ENCODE measurements at places on chromosomes 12 and 14. TPM values are rescaled to one million over a fixed set of nuclear protein-coding genes. Genes with fewer than 3 reads are reported as not detected.

GPR162 gene
- 9.8 TPM for polyA plus RNA-seq

SLC24A4 gene
- 0.32 TPM for polyA plus RNA-seq

TAC3 gene
- polyA plus RNA-seq, result not detected

HOXC12 gene
- not detected for polyA plus RNA-seq

STX2 gene
- 10.1 TPM for polyA plus RNA-seq

C1S gene
- polyA plus RNA-seq, result 81.2 TPM

SIX4 gene
- polyA plus RNA-seq, result 0.75 TPM

CAPS2 gene
- polyA plus RNA-seq, result 5.9 TPM

ZDHHC22 gene
- not detected for polyA plus RNA-seq

GRCh38 chr12:29167988-29168387, 18.9 kb downstream of the FAR2 start:
- no peak overlapping the region for H3K4me3 ChIP-seq
- no peaks in the 10 kb centered on the region for H3K4me1 ChIP-seq
- H3K36me3 ChIP-seq, result no peaks in the 10 kb centered on the region
- DNase-seq, result no peak
- H3K27me3 ChIP-seq, result no peaks in the 10 kb centered on the region

- no peak for DNase-seq
- H3K36me3 ChIP-seq, result no peaks in the 10 kb centered on the region
- no peaks in the 10 kb centered on the region for H3K4me1 ChIP-seq
These were observed 17.1 kb upstream of the BICD1 start for GRCh38 chr12:32089586-32089985.

DNA sequence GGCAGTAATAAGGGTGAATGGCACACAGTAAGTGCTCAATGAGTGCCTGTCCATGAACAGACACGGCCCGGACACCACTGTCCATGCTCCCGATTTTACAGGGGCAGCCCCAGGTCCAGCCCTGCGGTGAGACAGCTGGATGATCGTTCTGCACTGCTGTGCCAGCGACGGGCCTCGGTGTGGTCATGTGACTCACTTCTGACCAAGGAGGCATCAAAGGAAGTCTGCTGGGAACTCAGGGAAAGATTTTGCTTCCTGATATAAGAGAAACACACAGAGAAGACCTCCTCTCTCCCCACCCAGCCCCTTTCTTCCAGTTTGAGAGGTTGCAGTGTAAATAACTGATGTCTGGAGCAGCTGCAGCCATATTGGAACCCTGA, 126.6 kb downstream of the SCARB1 start:
- no peaks in the 10 kb centered on the region for H3K4me1 ChIP-seq
- H3K27me3 ChIP-seq, result no peaks in the 10 kb centered on the region
- no peak for DNase-seq
- no peak overlapping the region for H3K27ac ChIP-seq

DNA sequence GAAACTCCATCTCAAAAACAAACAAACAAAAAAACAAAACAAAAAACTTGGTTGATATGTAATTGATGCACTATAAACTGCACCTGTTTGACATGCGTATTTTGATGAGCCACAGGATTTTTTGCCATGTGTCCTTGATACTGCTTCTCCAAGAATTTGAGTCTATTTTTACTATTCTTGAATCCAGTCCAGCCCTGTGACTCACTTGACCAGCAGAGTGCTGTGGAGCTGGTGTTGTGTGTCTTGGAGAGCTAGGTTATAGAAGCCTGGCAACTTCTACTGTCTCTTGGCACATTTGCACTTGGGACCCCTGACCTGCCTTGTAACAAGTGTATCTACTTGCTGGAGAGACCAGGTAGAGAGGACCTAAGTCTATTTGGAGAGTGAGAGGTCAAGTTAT, 52.0 kb downstream of the KLRG1 start:
- H3K27me3 ChIP-seq, result no peaks in the 10 kb centered on the region
- no peak for DNase-seq
- H3K27ac ChIP-seq, result no peak overlapping the region
- H3K36me3 ChIP-seq, result no peaks in the 10 kb centered on the region
- H3K4me1 ChIP-seq, result no peaks in the 10 kb centered on the region

DNA sequence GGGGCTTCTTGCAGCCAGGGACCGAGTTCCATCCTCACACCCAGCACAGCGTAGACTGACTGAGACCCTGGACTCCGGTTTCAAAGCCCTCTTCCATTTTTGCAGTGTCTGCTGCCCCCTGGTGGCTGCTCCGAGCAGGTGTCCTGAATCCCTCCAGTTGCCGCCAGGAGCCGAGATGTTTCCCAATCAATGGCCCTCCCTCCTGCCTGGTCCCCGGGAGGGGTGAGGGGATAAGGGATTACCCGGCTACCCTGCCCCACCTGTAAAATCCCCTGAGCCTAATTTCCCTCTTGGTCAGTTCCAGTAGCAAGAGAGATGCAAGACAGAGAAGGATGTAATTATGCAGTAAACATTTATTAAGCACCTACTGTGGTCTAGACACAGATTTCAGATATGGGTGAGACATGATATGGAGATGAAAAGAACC, 55.0 kb downstream of the PHETA1 start:
- no peak overlapping the region for H3K4me3 ChIP-seq
- no peaks in the 10 kb centered on the region for H3K36me3 ChIP-seq
- DNase-seq, result peak; percentile 84
- H3K27me3 ChIP-seq, result no peaks in the 10 kb centered on the region
- no peak overlapping the region for H3K27ac ChIP-seq
- no peaks in the 10 kb centered on the region for H3K4me1 ChIP-seq

- H3K4me3 ChIP-seq, result peak overlapping the region; percentile 88
- peaks cover 12% of the 10 kb centered on the region for H3K36me3 ChIP-seq
- DNase-seq, result peak; percentile 92
- no peaks in the 10 kb centered on the region for H3K27me3 ChIP-seq
These were observed 5.9 kb upstream of the BAZ2A start for GRCh38 chr12:56635806-56636674.

GRCh38 chr14:59265808-59266207, 77.3 kb downstream of the DAAM1 start:
- peaks cover 21% of the 10 kb centered on the region for H3K36me3 ChIP-seq
- no peak overlapping the region for H3K27ac ChIP-seq

GRCh38 chr14:101182476-101182875, 279.0 kb upstream of the RTL1 start:
- H3K36me3 ChIP-seq, result no peaks in the 10 kb centered on the region
- H3K4me1 ChIP-seq, result no peaks in the 10 kb centered on the region

- no peak overlapping the region for H3K4me3 ChIP-seq
- H3K4me1 ChIP-seq, result peaks cover 14% of the 10 kb centered on the region
- no peak overlapping the region for H3K27ac ChIP-seq
These were observed 5.5 kb upstream of the KRT8 start for GRCh38 chr12:52910248-52910883.

DNA sequence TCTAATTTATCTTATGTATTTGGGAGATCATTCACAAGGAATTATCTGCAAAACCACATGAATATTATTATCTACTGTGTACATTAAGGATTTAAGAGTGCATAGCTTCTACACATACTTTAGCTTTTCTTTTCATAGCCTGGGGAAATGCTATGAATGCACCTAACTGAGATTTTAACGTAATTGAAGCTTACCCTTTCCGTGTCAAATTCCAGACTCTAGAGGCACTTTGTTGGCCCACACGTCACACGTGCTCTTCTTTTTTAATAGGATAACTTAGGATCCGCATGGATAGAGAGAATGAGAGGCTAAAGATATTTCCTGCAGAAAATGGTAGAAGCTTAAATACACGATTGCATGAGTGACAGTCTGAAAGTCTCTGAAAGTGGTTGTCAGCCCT, 481.1 kb downstream of the PCNX1 start:
- no peaks in the 10 kb centered on the region for H3K27me3 ChIP-seq
- H3K4me3 ChIP-seq, result no peak overlapping the region
- no peak overlapping the region for H3K27ac ChIP-seq
- DNase-seq, result no peak

GRCh38 chr14:34843011-34843554, 32.1 kb downstream of the BAZ1A start:
- H3K4me1 ChIP-seq, result no peaks in the 10 kb centered on the region
- no peak overlapping the region for H3K4me3 ChIP-seq
- no peak for DNase-seq
- no peaks in the 10 kb centered on the region for H3K36me3 ChIP-seq
- no peaks in the 10 kb centered on the region for H3K27me3 ChIP-seq

DNA sequence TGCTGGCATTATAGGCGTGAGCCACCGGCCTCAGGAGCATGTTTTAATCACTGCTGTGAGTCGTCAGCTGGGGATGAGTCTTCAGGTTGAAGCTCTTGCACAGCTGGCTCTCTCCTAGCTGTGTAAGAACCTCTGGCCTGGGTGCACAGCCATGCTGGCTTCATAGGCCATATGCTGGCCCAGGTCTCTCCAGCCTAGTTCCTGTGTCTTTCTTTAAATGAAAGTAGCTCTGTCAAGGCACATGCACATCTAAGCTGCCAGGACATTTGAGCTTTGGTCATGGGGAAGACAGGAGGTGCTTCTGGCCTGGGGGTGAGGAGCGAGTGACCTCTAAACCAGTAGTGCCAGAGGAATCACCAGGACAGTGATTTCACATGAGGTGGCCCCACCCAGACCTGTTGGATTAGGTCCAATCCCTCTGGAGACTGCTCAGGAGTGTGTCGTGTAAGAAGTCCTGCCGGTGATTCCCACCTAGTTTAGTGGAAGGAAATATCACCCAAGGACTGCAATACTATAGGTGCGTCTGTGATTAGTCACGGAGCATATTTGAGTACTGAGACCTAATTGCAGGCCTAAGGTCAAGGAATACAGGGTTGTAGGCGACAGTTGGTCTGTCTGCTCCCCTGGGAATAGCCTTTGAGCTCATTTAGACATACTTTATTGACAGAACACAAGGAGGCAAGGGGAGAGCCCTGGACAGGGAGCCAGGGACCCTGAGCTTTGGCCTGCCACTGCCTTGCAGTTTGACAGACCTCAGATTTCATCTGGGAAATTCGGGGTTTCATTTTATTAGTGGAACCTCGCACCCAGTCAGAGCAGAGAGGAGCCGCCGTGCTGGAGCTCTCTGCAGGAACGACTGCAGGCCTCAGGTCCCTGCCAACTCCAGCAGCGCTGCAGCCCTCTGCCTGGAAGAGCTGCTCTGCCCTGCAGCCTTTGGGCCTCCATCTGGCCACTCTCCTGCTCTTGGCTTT, 67.0 kb downstream of the ANKRD9 start:
- H3K27me3 ChIP-seq, result no peaks in the 10 kb centered on the region
- DNase-seq, result no peak
- no peaks in the 10 kb centered on the region for H3K4me1 ChIP-seq
- no peak overlapping the region for H3K4me3 ChIP-seq
- no peak overlapping the region for H3K27ac ChIP-seq
- H3K36me3 ChIP-seq, result peaks cover 32% of the 10 kb centered on the region

DNA sequence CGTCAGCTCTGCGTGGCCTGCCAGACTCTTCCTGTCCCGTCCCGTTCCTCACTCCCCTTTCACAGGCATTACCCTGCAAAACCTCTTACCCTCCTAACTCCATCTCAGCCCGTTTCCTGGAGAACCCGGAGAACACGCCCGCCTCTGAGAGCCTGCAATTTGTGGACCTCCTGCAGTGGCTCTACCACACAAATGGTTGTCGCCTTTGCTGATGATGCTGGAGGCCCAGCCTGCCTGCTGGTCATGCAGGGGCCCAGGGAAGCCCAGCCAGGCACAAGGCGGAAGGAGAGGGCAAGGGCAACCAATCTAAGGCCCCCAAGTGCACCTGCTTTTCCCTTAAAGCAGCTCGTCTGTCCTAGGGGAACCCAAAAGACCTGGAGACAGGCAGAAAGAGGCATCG, 22.5 kb downstream of the RFLNA start:
- no peak overlapping the region for H3K27ac ChIP-seq
- H3K36me3 ChIP-seq, result no peaks in the 10 kb centered on the region
- no peaks in the 10 kb centered on the region for H3K4me1 ChIP-seq
- no peak overlapping the region for H3K4me3 ChIP-seq
- no peak for DNase-seq
- H3K27me3 ChIP-seq, result no peaks in the 10 kb centered on the region

DNA sequence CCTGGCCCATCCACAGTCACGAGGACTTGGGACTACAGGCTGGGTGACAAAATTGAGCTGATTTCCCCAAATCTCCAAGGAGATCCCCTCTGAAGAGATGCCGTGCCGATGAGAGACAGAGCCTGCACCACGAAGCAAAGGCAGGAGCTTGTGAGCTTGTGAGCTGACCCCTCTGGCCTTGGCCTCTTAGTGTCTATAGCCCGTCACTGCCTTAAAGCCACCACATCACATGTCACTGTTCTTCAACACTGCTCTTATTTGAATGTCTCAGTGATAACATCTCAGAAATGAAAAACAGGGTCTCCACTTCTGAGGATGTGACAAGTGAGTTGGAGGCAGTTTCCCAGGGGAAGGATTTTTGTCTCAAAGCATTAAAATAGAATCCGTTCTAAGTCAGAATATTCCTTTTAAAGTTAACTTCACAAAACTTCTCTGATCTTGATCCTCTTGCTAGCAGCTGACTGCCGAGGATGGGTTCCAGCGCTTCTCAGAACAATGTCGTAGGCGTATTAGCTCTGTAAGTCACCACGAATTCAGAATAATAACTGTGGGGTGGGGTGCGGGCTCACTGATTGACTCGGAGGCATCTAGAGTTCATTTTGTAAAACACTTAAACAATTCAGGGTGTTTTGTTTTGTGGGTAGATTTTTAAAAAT, 37.5 kb downstream of the CHST11 start:
- no peaks in the 10 kb centered on the region for H3K36me3 ChIP-seq
- H3K27me3 ChIP-seq, result no peaks in the 10 kb centered on the region
- no peaks in the 10 kb centered on the region for H3K4me1 ChIP-seq
- H3K27ac ChIP-seq, result no peak overlapping the region
- no peak overlapping the region for H3K4me3 ChIP-seq

GRCh38 chr12:68359674-68360073, 27.5 kb upstream of the MDM1 start:
- no peak overlapping the region for H3K4me3 ChIP-seq
- no peaks in the 10 kb centered on the region for H3K4me1 ChIP-seq
- DNase-seq, result no peak
- no peaks in the 10 kb centered on the region for H3K36me3 ChIP-seq

DNA sequence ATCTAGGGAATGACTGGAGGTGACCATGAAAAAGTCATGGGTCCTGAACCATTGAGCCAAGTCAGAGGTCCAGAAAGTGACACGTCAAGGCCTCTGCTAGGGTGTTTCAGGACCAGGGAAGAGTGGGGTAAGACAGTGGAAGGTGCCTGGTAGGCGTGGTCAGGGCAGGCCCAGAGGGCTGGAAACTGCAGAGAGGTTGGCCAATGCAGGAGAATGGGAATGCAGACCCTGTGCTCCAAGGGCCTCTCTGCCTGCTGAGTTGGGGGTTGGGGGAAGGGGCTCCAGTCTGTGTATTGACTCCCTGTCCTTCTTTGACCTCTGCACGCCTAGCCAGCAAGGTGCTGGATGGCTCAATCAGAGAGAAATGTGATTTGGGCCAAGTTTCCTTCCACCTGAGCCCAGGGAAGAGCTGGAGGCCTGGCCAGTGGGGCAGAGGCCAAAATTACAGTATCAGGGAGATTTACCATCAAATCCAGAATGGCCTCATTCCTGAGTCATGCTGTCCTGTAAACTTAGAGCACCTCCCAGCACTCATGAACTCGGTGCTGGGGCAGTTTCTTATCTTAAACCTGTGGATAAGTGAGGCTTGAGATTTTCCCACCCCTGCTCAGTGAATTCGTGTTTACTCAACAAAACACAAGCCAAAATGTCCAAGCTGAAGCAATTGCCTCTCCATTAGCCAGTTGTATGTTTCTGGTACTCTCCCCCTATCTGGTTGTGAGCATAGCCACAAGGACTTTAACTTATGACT, 24.4 kb downstream of the IRF2BPL start:
- no peak overlapping the region for H3K4me3 ChIP-seq
- no peaks in the 10 kb centered on the region for H3K36me3 ChIP-seq
- peaks cover 51% of the 10 kb centered on the region for H3K4me1 ChIP-seq
- H3K27ac ChIP-seq, result peak overlapping the region; percentile 20

- no peaks in the 10 kb centered on the region for H3K4me1 ChIP-seq
- H3K27me3 ChIP-seq, result no peaks in the 10 kb centered on the region
- no peaks in the 10 kb centered on the region for H3K36me3 ChIP-seq
- no peak overlapping the region for H3K27ac ChIP-seq
These were observed 3.8 kb upstream of the KRT86 start for GRCh38 chr12:52270541-52271070.
